NCI-H1417 treated with DMSO at 0.1 percent for 48 hours (cell line): ENCODE measurements at places on chromosomes 1 and 21.

DNA sequence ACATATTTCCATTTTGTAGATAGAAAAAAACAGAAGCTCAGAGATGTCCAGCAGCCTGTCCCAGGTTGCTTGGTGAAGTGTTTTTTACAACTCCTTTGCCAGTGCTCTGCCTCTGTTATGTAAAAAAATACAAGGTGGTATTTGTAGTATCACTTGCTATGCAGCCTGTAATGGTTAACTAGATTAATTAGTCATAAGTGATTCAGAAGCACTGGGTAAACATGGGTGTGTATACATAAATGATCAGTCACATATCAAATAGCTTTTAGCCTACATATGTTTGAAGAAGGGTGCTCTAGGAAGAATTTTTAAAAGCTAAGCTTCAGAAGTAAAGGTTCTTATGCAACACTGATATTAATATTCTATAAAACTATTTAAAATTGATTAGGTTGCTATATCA lies 70.0 kb upstream of the MAGI3 start:
- DNase-seq = no peak

GRCh38 chr1:10528066-10529014 lies 53.6 kb downstream of the PEX14 start:
- no peak for DNase-seq

DNA sequence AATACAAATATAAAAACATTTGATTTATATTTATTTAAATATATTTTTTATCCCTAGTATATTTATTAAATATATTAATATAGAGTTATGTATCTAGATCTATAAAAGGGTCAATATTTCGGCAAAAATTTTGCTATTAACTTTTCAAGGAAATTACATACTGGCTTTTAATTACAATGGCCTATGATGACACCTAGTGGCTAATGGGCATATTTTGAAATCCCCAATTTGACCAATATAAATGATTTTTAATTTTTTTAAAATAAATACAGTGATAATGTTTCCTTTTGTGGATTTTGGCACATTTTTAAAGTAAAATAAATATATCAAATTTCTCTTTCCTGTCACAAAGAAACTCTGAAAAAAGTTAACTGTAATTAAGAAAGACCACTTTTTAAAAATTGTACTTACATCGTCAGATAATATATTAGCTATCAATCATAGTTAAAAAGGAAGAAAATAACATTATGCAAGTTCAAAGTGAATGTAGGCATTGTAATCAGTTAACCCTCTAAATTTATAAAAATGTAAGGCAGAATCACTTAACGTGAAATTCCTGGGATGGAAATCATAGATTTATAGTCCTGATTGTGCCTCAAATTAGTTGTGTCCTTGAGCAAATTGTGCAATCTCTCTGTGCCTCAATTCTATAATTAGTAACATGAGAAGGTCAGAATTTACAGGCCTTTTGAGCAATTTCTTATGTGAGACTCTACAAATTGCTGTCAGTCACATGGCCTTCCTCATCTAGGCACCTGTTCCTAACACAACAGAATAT lies 25.6 kb upstream of the RGS13 start:
- peak; percentile 14 for DNase-seq

- DNase-seq = no peak
These were observed 436.7 kb upstream of the TMPRSS15 start for GRCh38 chr21:18840239-18840638.

- DNase-seq = no peak
These were observed 18.2 kb downstream of the INAVA start for GRCh38 chr1:200912737-200913407.

DNA sequence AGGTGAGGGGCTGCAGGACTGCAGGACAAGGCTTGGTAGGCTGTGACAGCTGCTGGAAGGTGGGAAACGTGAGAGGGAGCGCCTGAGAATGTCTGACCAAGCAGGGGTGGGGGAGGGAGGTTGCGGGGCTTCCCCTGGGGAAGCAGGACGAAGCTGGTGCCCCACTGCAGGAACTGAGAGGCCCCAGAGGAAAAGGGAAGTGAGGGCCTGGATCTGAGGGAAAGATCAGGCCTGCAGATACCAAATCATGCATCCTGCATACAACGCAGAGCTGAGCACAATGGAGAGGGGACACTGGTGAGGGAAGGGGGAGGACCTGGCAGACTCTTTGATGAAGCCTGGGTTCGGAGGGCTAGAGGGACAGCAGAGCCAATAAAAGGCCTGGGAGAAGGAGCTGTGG lies 65.7 kb upstream of the BACE2 start:
- DNase-seq = no peak

- DNase-seq = no peak
These were observed 7.1 kb upstream of the ATP13A2 start for GRCh38 chr1:17018849-17019248.

GRCh38 chr1:170732252-170732588 lies 68.3 kb downstream of the PRRX1 start:
- DNase-seq = no peak

DNA sequence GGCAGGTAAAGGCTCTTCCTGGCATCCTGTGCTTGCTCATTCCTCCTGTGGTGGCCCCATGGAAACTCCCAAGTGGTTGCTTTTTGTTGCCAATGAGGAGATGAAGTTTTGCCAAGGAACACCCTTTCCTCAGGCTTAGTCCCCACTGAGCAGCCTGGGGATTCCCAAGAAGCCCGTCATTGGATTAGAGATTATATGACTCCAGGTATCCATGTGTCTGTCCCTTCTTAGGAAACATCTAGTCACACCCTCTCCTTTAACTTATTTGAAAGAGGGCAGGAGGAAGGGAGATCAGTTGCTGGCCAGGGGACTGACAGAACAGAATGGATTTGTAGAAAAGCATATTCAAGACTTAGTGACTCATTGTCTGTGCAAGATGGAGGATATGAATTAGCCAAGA lies 3.8 kb upstream of the LCE3A start:
- no peak for DNase-seq

- no peak for DNase-seq
These were observed 8.1 kb upstream of the CGN start for GRCh38 chr1:151502859-151503780.
